ENCODE measurements at places on chromosomes 5 and 9. TPM values are rescaled to one million over a fixed set of nuclear protein-coding genes. Genes with fewer than 3 reads are reported as not detected.
A peak's percentile ranks its signal among the peaks of the same experiment; 100 is the strongest.

- DNase-seq = no peak
Observed at GRCh38 chr5:150587856-150588595, 52.4 kb upstream of the SYNPO start.

- DNase-seq = no peak
Observed at GRCh38 chr5:148012801-148013200, 51.0 kb upstream of the SPINK5 start.

Gene SLC44A1
- 45.9 TPM for total RNA-seq

Gene CCDC180
- total RNA-seq = 5.9 TPM

GRCh38 chr9:134930398-134930797 lies 12.7 kb upstream of the FCN1 start:
- no peak for DNase-seq

GRCh38 chr9:91362051-91362611 lies 413 bp upstream of the AUH start:
- DNase-seq = no peak

Gene PCDHA9
- 1.4 TPM for total RNA-seq

GRCh38 chr5:171520300-171521174 lies 101.1 kb downstream of the FGF18 start:
- peak; percentile 81 for DNase-seq

Gene PCDH1
- total RNA-seq = 105 TPM

Gene ETF1
- total RNA-seq = 110 TPM

Gene RPL7A
- 3,142 TPM for total RNA-seq

DNA sequence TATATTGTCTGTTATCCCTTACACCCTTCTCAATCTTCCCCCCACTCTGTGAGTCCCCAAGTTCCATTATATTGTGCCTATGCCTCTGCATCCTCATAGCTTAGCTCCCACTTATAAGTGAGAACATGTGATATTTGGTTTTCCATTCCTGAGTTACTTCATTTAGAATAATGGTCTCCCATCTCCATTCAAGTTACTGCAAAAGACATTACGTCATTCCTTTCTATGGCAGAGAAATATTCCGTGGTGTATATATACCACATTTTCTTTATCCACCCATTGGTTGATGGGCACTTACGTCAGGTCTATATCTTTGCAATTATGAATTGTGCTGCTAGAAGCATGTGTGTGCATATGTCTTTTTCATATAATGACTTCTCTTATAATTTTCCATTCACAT lies 54.8 kb upstream of the SGCD start:
- DNase-seq = no peak

DNA sequence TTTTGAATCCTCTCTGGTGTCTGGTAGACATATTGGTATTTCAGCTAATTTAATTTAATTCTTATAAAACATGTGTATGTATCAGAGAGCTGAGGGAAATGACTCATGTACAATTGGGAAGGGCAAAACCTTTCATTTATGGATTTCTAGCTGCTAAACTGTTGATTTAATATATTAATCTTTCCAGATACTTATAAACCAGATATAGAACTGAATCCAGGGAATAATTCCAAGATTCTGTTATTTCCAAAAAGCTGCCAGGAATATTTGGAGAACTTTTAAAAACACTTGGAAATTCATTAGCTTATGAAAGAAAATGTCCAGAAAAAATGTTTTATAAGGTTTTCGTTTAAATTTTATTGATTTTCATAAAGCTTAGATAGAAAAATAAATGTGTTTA lies 295.5 kb downstream of the YTHDC2 start:
- DNase-seq = no peak

DNA sequence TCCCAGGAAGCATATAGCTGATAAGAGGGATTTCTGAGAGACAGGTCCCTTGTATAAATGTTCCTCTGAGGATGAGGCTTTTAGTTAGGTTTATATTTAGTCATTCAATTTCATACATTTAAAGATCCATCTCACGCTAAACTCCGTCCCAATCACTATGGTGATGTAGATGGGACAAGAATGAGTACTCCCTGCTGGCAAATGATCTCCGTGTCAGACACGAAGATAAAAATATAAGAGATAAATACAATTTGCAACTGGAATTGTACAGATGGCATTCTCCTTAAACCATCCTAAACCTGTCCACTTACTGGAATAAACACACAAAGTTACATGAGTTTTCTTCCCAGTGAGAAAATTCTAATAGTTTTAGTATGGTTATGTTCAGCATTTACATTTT lies 233.0 kb downstream of the PRR16 start:
- DNase-seq = no peak

GRCh38 chr9:131657940-131658339 lies 81.9 kb downstream of the RAPGEF1 start:
- no peak for DNase-seq

- DNase-seq = no peak
Observed at GRCh38 chr5:33997331-33997983, 10.4 kb downstream of the AMACR start.

- DNase-seq = no peak
Observed at GRCh38 chr5:55081541-55081940, 20.9 kb upstream of the GZMA start.

Gene SARDH
- total RNA-seq = 15.2 TPM

Gene ZNF300
- total RNA-seq = 17.9 TPM

DNA sequence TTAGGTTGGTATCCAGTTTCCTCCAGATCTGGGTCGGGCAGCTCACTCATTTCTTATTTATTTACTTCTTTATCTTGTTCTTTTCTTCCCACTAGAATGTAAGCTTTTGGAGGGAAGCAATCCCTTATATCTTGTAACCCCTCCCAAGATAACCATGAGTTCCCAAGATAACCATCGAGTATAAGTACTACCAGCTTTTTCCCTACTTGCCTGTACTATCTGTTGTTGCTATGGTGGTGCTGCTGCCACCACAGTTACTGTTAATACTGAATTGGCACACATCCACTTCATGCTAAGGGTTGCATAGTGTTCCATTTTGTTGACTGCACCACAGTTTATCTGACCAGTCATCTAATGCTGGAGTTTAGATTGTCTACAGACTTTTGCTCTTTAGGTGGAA lies 19.9 kb downstream of the NUP214 start:
- DNase-seq = no peak

GRCh38 chr5:109281136-109281690 lies 128.6 kb downstream of the PJA2 start:
- no peak for DNase-seq

DNA sequence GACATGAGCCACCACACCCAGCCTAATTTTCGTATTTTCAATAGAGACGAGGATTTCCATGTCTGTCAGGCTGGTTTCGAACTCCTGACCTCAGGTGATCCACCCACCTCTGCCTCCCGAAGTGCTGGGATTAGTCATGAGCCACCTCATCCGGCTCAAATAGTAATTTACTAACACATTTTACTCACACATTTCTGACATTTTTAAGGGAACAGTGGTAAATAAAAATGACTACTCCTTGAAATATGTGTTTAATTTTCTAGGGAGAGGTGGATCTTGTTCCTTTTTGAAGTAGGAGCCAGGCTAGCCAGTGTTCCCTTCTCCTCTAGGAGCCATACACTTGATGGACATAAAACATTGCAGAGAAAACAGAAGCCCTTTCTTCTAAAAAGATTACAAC lies 55.2 kb upstream of the ERBIN start:
- DNase-seq = no peak

- DNase-seq = no peak
Observed at GRCh38 chr5:138833080-138833479, 42.1 kb downstream of the LRRTM2 start.

- DNase-seq = no peak
Observed at GRCh38 chr5:91211997-91212713, 171.0 kb downstream of the ARRDC3 start.

Gene SLC6A3
- 0.53 TPM for total RNA-seq

- peak; percentile 75 for DNase-seq
Observed at GRCh38 chr5:133612249-133612860, at the start of gene FSTL4. FSTL4 (minus strand) TSS chr5:133612541.

GRCh38 chr5:148993283-148993936 lies 69.5 kb downstream of the SH3TC2 start:
- DNase-seq = no peak

Gene SUSD3
- total RNA-seq = 13.2 TPM

DNA sequence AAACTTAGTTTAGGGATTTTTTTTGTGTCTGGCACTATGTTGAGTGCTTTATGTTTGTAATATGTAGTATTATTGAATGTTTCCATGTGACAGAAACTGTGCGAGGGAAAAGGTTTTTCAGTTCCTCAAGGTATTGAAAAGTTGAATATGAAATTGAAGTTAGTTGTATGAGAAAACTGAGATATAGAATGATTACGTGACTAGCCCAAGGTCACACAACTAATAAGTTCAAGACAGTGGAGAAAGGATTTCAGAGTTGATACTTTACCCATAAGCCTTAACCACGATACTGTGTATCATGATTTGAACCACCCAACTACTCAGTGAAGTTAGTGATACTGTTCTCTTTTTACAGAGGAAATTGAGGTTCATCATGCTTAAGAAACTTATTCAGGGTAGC lies 5.7 kb downstream of the NIPBL start:
- DNase-seq = no peak

Gene OR1N2
- not detected for total RNA-seq

GRCh38 chr5:130720355-130720754 lies 444.7 kb downstream of the HINT1 start:
- no peak for DNase-seq

GRCh38 chr9:134230942-134231325 lies 66.6 kb upstream of the RNU6ATAC start:
- no peak for DNase-seq

GRCh38 chr5:665541-665955 lies 27.6 kb downstream of the TPPP start:
- peak; percentile 68 for DNase-seq

DNA sequence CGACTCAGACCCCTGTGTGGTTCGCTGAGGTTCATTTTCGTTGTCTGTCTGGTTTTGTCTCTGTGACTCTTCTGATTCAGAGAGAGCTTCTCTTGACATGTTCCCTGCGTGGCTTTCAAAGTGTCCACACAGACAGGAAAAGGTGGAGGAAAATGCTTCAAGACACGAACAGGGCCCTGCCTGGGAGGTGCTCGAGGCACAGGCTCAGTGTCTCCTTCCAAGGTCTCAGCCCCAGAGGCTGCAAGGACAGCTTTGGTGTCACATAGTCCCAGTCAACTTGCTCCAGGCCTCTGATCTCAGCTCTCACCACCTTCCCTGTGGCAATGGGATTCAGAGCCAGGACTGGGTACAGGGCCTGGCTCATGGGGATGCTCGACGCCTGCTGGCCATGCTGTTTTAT lies 51.6 kb upstream of the SARDH start:
- DNase-seq = no peak

GRCh38 chr5:144092508-144092907 lies 78.0 kb downstream of the YIPF5 start:
- DNase-seq = no peak

GRCh38 chr9:110427497-110428104 lies 89.9 kb upstream of the TXNDC8 start:
- DNase-seq = peak; percentile 77

DNA sequence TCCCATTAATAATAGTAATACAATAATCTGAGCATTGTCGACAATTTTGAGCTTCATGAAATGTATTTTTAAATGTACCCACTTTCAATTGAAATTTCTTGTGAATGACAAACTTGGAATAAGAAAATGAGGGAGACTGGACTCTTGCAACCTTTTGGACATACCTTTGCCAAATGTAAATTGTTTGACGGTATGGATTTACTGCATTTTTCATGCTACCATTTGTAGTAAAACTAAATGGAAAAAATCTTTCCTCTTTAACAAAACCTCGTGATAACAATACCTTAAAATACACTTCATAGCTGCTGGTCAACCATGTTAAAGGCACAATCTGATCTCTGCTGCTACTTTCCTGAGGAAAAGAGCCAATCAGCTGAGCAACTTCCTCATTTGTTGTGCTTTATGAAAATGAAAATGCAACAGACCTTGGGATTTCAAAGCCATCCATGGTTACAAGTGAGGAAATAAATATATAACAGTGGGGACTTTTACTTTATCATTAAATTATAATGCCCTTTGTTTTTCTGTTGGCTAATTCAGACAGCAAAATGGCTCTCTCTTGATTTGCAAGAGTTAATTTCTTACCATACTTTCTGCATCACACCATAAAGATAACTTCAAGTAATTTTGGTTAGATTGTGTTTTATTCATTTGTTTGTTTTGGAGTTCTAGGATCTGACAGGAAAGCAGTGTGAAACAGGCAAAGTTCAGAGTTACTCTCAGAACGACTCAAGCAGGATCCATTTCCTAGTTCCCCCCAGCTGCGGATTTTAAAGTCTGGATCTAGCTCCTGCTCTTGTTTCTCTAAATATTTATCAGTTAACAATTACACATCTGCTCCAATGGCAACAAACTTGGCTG lies 1.1 kb downstream of the ALDH1A1 start:
- no peak for DNase-seq

Gene MYMK
- 0.34 TPM for total RNA-seq
